Naive thymus-derived CD4-positive, alpha-beta T cell (primary cell): ENCODE measurements at places on chromosomes 2 and 18. TPM values are rescaled to one million over a fixed set of nuclear protein-coding genes. Genes with fewer than 3 reads are reported as not detected.

GRCh38 chr2:124018890-124019289, 6.2 kb upstream of the CNTNAP5 start:
- no peak overlapping the region for H3K27ac ChIP-seq
- H3K4me1 ChIP-seq: no peaks in the 10 kb centered on the region
- no peaks in the 10 kb centered on the region for H3K36me3 ChIP-seq
- H3K4me3 ChIP-seq: no peak overlapping the region
- no peaks in the 10 kb centered on the region for H3K27me3 ChIP-seq
- DNase-seq: no peak

GRCh38 chr2:26651470-26651771, 10.3 kb upstream of the CIB4 start:
- DNase-seq: no peak
- no peaks in the 10 kb centered on the region for H3K36me3 ChIP-seq
- H3K4me3 ChIP-seq: no peak overlapping the region
- H3K27ac ChIP-seq: no peak overlapping the region

GRCh38 chr2:44926957-44927356, 14.5 kb upstream of the SIX3 start:
- no peak overlapping the region for H3K27ac ChIP-seq
- H3K27me3 ChIP-seq: peaks cover 5% of the 10 kb centered on the region
- H3K36me3 ChIP-seq: no peaks in the 10 kb centered on the region
- no peaks in the 10 kb centered on the region for H3K4me1 ChIP-seq

GRCh38 chr18:70994116-70994515, 705.3 kb downstream of the SOCS6 start:
- H3K4me1 ChIP-seq: no peaks in the 10 kb centered on the region
- DNase-seq: no peak
- no peaks in the 10 kb centered on the region for H3K36me3 ChIP-seq
- H3K27ac ChIP-seq: no peak overlapping the region
- no peak overlapping the region for H3K4me3 ChIP-seq

GRCh38 chr2:88622307-88622706, 5.0 kb downstream of the EIF2AK3 start:
- H3K27ac ChIP-seq: no peak overlapping the region
- no peaks in the 10 kb centered on the region for H3K27me3 ChIP-seq
- peaks cover 12% of the 10 kb centered on the region for H3K4me1 ChIP-seq
- no peak for DNase-seq
- H3K36me3 ChIP-seq: no peaks in the 10 kb centered on the region

GRCh38 chr2:151908204-151908882, 80.1 kb upstream of the ARL5A start:
- no peaks in the 10 kb centered on the region for H3K4me1 ChIP-seq
- no peaks in the 10 kb centered on the region for H3K36me3 ChIP-seq
- no peaks in the 10 kb centered on the region for H3K27me3 ChIP-seq

- no peak overlapping the region for H3K27ac ChIP-seq
- peaks cover 14% of the 10 kb centered on the region for H3K4me1 ChIP-seq
- no peaks in the 10 kb centered on the region for H3K27me3 ChIP-seq
Measured at GRCh38 chr2:109020217-109020637, 31.2 kb upstream of the EDAR start.

DNA sequence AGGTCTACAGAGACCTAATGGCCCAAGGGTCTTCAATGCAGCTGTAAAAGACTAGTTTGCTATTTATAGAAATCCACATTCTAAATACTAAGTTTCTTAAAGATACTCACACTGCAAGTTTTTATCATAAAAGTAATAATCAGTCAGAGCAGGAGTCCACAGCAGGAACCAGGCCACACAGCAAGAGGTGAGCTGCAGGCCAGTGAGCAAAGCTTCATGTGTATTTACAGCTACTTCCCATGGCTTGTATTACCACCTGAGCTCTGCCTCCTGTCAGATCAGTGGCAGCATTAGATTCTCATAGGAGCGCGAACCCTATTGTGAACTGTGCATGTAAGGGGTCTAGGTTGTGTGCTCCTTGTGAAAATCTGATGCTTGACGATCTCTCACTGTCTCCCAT, 6.7 kb upstream of the SCN9A start:
- DNase-seq: no peak
- no peak overlapping the region for H3K27ac ChIP-seq
- H3K36me3 ChIP-seq: no peaks in the 10 kb centered on the region
- H3K4me1 ChIP-seq: no peaks in the 10 kb centered on the region
- no peak overlapping the region for H3K4me3 ChIP-seq

B3GNT7 gene
- 5.6 TPM for total RNA-seq

GTF3C2 gene
- total RNA-seq: 97.7 TPM
